ENCODE measurements at places on chromosomes 3 and 15.

DNA sequence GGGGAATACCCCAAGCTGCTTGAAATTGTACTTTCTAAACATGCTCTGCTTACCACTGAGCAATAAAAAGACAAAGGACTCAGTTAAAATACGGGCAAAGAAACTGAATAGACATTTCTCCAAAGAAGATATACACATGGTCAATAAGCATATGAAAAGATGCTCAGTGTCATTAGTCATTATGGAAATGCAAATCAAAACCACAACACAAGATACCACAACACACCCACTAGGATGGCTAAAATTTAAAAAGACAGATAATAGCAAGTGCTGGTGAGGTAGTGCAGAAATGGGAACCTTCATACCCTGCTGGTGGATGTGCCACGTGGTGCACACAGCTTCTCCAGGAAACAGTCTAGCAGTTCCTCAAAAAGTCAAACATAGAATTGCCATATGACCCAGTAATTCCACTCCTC, 21.3 kb downstream of the LRIG1 start:
- no peak for DNase-seq

- no peak for DNase-seq
Observed at GRCh38 chr3:25648925-25649830, 15.5 kb downstream of the TOP2B start.

DNA sequence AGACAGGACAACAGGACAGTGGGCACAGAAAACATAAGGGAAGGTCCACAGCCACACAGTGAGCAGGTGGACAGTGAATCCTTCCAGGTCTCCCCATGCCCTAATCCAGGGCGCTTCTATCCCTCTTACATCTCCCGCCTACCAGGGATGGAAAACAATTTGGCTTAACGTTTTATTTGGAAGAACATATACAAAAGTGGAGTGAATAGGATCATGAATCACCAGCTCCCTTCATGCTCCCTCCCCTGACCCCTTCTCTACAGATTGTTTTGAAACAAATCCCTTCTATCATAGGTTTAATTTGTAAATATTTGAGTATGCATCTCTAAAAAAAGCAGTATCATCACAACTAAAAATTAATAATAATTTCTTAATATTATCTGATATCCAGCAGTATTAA, 52.5 kb downstream of the CLDN11 start:
- DNase-seq: peak; percentile 64

- DNase-seq: no peak
Observed at GRCh38 chr3:76753599-76753998, 286.3 kb upstream of the ROBO2 start.

DNA sequence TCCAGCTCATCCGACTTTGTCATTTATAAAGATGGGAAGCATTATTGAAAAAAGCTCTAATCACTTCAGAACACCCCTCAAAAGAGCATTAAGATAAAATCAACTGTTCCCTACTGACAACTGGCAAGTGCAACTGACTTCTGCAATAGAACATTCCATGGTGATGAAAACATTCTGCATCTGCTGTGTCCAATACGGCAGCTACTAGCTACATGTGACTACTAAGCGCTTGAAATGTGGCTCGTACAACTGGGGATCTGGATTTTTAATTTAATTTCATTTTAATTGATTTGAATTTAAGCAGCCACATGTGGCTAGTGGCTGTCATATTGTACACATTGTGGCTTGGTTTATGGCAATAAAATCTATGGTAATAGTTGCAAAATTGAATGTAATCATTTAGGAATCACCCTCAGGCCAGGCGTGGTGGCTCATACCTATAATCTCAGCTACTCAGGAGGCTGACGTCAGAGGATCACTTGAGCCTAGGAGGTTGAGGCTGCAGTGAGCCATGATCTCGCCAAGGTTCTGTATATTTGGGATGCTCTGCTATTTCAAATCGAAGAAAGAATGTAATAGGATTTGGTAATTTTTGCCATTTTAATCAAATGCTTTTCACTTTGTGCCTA, 390.3 kb downstream of the GABRB3 start:
- DNase-seq: no peak

- no peak for DNase-seq
Observed at GRCh38 chr3:71010726-71011455, 572.6 kb downstream of the FOXP1 start.

DNA sequence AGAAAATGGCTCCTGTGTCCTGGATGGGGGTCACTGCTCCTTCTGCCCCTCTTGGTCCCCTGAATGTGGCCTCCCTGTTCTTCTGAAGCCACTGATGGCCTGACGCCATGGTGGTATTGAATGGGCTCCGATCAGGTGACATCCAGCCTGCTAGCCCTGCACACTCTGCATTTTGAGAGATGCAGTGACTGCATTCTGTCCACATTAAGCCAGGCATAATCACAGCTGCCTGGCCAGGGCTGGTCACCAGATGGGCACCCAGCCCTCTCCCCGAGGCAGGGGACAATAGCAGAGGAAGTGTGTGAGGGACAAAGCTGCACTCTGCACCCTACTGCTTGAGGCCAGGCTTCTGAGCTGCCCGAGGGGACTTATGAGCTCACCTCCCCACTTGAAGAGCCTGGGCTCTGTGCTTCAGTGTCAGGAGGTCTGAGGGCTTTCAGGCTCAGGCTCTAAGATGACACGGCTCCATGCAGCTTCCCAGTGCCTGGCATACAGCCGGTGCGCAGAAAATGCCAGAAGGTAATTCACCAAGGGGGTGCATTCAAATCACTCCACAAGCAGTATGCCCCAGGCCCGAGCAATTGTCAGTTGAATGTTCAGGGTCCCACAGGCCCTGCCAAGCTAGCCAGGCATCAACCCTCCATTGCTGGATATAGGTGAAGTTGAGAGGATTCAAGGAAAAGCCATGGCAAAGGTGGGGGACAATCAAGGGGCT, 56.8 kb downstream of the WNT7A start:
- no peak for DNase-seq

DNA sequence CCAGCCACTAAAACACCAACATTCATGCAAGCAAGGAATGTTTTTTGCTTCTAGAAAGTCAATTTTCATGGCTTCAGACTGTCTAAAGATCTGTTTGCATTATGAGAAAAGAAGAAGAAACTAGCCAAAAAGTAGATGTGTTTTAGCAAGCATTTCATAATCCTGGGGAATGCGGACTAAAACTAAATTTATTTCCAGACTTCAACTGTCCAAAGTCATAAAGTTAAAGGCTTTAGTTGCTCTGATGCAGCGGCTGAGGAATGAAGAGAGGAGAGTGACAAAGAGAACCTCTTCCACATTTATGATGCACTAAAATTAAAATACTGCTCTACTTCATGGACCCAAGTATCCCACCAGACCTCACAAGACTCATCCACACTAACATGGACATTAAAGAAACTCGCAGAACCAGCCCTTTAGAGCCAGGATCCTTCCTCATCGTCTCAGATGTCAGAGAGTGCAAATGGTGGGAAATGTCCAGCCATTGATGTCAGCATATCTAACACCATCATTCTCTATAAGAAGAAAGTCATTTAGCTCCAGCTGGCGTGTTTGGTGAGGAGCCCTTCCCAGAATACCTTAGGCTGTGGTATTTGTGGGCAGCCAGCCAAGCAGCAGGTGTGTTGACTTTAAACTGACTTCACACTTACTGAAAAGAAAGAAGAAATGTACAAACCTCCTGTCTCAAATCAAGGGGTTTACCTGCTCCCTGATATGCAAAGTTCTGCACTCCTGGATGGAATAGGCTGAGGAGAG, 17.4 kb downstream of the FYCO1 start:
- no peak for DNase-seq

Measured in G401 (cell line).